Hematopoietic multipotent progenitor cell treated with erythropoietin and hydrocortisone succinate and interleukin-3 and kit ligand, for 4 days (in vitro differentiated cells): ENCODE measurements at places on chromosomes 6 and 20.

DNA sequence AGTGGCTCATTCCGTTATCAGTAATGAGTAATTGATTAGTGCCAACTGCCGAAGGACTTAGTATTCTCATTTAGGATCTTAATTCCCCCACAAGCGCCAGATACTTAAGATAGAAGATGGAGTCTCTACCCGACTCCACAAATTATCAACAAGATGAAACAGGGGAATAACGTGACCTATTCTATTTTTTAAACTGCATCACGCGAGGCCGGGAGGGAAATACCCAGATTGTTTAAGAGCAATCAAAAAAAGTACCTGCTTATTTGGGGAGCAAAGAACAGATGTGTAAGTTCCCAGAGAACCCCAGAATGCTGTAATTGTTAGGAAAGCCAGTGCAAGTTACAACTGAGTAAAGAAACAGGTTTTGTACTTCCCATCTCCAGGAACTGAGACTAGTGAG, 1.1 kb upstream of the MAP3K5 start:
- DNase-seq: no peak

DNA sequence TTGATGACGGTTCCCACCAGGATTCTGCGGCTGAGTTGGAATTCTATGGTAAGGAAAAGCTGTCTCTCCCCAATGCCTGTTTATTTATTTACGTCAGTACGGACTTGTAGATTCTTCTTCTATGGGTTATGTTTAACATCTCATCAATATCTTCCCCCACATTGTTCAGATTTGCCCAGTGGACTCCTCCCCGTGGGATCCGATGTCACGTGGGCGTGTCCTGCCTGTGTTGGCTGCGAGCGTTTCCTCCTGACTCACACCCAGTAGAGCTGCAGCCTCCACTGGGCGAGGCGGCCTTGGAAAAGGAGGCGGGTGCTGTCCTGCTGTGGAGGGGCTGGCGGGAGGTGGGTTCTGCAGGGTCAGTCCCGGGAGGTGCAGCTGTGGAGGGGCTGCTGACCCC, 46.8 kb upstream of the SLCO4A1 start:
- DNase-seq: peak; percentile 64

- DNase-seq: peak; percentile 22
Measured at GRCh38 chr6:167125410-167125809, 2.5 kb downstream of the CCR6 start.

- DNase-seq: no peak
Measured at GRCh38 chr6:149063468-149063867, 254.0 kb upstream of the TAB2 start.

DNA sequence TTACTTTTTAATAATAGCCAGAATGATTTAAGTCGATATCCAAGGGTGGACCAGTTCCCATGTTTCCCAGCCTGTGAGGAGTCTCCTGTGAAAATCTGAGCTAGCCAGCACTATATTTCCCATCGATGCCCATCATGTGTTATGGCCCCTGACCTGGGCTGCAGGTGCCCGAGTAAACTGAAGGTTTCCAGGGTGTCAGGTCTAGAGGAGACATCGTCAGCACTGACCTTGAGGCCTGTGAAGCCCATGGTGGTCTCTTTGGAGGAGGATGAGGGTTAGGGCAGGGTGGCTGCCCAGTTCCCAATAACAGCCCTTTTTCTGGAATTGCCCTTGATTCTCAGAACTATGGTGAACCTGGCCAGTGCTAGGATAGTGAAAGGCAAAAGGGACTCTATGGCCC, 63.0 kb upstream of the TOP1 start:
- DNase-seq: no peak

DNA sequence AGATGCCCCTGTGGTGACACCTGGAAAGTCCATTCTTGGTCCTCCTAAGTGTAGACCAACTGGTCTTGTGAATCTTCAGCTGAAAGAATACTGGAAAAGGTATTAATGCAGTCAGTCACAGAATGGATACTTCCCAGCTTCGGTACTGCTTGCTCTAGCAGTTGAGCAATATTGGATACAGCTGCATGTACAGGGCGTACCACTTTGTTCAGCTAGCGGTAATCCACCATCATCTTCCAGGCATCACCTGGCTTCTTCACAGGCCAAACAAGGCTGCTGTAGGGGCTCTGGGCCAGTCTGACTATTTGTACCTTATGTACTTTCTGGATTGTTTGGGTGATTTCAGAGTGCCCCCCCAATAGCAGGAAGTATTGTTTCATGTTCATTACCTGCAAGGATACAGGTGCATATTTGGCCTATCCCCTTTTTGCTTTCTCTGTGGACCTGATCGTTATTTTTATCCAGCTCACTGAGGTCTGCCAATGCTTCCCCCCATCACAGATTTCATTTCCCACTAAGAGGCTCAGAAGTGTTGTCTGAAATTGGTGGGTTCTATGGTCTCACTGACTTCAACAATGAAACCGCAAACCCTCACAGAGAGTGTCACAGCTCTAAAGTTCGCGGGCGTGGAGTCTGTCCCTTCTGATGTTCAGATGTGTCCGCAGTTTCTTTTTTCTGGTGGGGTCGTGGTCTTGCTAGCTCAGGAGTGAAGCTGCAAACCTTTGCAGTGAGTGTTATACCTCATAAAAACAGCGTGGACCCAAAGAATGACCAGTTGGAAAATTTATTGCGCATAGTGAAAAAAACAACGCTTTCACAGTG, 52.2 kb downstream of the TRIM27 start:
- DNase-seq: no peak

DNA sequence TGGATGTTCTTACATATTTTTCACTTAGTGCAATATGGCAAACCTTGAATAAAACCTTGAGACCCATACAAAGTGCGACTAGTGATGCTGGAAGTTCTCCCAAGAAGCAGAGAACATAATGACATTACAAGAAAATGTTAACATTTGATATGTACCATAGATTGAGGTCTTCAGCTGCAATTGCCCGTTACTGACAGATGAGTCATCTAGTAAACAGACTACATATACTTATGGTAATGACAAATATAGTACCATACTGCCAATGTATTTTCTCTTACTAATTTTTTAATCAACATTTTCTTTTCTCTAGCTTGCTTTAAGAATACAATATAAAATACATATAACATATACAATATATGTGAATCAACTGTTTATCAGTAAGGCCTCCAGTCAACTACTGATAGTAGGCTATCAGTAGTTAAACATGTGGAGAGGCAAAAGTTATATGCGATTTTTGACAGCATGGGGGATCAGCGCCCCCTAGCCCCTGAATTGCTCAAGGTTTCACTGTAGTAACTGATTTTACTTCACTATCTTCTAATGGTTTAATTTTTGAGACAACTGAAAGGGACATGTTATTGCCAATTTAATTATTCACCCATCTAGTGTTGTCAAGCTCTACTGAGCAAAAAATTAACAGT, 166.7 kb upstream of the ADGRB3 start:
- DNase-seq: peak; percentile 16

- DNase-seq: no peak
Measured at GRCh38 chr6:124792386-124792785, 169.9 kb upstream of the RNF217 start.

DNA sequence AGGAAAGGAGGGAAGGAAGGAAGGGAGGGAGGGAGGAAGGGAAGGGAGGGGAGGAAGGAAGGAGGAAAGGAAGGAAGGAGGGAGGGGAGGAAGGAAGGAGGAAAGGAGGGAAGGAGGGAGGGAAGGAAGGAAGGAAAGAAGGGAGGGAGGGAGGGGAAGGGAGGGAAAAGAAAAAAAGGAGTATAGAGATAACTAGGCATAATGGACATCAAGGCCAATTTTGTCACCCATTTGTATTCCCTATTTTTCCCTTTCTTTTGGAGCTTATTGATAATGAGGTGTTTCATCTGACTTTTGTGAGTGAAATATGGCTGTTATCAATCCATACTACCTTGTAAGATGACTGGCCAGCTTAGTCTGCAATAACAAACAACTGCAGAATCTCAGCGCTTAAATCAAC, 282.0 kb upstream of the FLRT3 start:
- DNase-seq: no peak

DNA sequence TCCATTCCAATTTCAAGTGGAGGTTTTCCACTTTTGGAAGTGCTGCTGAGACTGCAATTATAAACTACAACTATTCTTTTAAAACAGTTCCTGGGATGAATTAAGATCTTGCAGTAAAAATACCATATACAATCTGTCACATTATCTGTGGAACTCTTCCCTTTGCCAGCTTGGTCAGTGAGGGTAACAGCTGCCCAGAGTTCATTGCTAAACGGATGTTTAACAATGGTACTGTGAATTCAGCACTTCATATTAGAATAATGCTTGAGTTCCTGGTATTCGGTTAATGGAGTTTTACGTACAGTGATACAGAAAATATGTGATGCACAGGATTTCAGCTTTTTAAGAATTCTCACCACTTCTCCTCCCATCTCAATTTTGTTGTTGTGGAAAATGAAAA, 51.5 kb downstream of the KCNS1 start:
- DNase-seq: no peak

GRCh38 chr6:42217519-42218367, at the start of gene MRPS10:
MRPS10 (minus strand) TSS chr6:42217861; CDS start chr6:42217849, 12 bp downstream.
- DNase-seq: peak; percentile 98

DNA sequence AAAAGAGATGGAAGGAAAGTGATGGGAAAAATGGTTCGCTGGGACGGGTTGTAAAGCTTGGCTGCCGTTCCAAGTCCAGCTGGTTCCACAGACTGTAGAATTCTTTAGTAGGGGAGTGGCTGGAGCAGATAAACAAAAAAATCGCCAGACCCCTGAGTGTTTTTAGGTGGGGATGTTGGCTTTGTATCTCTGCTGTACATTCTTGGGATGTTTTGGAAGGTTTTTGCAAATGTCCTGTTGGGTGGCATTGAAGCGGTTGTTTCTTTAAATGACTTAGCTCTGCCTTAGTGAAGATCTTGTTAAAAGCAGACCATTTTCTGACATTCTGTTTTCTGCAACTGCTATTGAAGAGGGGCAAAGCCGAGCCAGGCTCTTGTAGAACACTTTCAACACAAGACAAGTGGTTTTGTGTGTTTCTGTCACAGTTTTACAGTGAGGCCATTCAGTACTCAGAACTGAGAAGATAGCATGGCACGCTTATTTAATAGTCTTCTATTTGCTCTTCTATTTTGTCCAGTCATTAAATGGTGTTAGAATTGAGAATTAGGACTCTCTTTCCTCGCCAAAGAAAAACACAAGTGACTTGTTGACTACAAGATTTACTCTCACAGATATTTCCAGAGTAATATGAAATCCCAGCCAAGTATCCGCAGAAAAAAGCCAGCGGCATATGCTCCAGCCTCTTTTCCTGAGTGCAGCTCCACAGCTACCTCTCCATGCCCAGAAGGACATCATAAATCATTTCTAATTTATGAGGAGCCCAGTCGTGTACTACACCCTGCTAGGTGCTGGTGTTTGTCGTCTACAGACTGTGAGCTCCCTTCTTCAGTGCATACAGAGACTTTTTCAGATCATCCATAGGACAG, 65.8 kb downstream of the PHACTR2 start:
- no peak for DNase-seq

GRCh38 chr6:99110029-99110428, 162.3 kb upstream of the FBXL4 start:
- no peak for DNase-seq

GRCh38 chr6:52390361-52390727, 28.4 kb downstream of the PAQR8 start:
- DNase-seq: peak; percentile 89

DNA sequence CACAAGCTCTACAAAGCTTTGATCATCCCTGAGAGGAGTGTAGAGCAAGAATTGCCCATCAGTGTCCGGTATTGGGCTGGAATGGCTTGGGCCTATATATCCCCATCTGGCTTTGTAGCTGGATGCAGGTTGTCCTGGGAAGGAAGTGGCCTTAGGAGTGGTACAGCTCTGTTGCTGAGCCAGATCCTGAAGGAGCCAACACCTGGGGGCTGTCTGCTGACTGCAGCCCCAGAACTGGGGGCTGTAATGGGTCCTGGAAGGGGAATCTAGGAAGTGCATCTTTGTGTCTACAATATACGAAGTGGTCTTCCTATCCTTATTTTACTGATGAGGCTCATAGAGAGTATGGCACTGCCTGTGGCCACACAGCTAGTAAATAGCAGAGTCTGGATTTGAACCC, 145.9 kb downstream of the CDC5L start:
- no peak for DNase-seq

DNA sequence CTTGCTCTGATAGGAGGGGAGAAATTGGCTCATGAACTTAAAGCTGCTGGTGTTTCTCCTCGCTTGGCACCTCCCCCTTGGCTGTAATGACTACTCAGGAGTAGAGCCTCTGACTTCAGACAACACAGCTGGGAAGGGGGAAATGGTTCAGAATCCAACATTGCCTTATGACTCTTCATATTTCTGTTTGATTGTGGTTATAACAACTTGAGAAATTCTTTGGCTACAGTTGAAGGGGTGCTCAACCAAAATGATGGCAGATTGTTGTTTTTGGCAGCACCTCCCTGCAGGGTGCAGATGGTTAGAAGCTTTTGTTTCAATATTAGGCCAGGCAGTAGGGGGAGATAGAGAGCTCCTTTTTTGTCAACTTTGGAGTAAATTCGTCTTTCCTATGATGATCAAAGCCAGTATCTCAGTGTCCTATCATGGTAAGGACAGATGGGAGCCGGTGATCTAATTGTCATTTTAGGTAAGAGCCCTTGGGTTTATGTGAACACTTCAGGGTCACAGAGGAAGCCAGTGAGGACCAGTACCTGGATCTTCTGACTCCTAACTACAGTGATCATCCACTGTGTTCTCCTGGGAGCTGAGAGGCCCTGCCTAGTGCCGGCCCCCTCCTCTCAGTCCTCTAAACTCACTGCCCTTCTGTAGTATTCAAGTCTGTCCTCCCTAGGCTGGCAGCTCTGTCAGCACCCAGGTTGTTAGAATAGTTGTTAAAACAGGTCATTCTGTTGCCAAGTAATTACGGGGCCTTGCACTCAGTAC, 39.9 kb downstream of the RPRD1B start:
- peak; percentile 73 for DNase-seq
